ENCODE measurements at places on chromosomes 2 and 18. TPM values are rescaled to one million over a fixed set of nuclear protein-coding genes. Genes with fewer than 3 reads are reported as not detected.

DNA sequence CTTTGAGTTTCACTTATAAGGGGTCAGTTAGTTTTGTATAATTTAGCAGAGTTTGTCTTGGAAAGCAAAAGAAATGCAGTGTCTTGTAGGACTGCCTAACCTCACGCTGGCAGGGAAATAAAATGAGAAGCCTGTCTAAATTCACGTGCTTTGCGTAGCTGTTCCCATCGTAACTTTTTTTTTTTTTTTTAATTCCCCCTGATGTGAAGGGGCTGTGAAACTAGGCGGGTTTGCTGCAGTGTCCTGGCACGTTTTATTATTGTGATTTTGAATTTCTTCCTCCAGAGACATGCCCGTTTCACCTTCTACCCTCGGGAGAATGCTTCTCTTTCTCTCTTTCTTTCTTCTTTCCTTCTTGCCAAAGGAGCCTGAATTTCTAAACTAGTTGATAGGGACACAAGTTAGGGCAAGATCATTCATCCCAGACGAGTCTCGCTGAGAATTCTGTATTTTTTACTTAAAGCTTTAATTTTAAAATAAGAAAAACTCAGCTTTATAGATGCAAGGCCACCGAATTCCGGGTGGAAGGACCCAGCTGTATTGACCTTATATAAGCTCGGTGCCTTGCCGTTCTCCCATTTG lies 2.3 kb downstream of the MEIS1 start:
- DNase-seq: no peak

- no peak for DNase-seq
These were observed 17.0 kb downstream of the CDC42EP3 start for GRCh38 chr2:37654419-37654818.

Gene GAREM2
- 4.9 TPM for total RNA-seq

DNA sequence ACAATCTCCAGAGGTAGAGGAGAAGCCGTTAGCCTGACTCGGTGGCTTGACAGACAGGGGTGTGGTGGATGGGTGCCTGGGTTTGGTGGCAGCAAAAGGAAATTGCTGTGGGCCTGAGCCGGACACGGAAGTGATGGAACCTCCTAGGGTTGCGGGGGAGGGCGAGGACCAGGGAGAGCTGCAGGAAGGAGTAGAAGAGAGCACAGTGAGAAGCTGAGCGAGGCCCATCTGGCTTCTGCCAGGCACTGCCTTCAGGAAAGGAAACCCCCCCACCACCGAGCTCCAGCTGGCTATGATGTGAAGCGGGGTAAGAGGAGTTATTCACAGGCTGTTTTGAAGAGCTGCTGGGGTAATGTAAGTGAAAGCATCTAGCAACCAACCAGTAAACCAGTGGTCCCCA lies 134.6 kb downstream of the TSN start:
- DNase-seq: no peak
